ENCODE measurements at places on chromosomes 5 and 9.

DNA sequence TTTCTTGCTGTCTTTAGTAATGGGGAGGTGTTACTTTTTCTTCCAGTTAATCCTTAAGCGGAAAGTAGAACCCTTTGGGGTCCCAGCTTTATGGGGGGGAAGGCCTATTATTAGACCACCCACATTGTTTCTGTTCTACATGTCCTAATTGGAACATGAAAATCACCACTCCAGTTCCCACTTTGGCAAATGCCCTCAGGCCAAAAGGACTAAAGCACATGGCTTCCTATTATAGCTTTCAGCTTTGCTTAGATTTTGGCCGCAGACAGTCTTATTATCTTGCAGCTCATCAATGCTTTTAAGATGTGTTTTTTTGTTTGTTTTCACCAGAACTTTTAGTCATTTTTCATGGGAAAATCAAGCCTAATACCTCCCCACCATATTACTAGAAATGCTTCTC, 296.8 kb upstream of the ANKH start:
- no peak for DNase-seq

- DNase-seq, result no peak
Observed at GRCh38 chr5:174348311-174348981, 302.9 kb downstream of the NSG2 start.

- no peak for DNase-seq
Observed at GRCh38 chr5:141839015-141839513, 39.1 kb downstream of the PCDH1 start.

GRCh38 chr9:88056876-88057275, 81.4 kb downstream of the SPATA31C2 start:
- DNase-seq, result no peak

DNA sequence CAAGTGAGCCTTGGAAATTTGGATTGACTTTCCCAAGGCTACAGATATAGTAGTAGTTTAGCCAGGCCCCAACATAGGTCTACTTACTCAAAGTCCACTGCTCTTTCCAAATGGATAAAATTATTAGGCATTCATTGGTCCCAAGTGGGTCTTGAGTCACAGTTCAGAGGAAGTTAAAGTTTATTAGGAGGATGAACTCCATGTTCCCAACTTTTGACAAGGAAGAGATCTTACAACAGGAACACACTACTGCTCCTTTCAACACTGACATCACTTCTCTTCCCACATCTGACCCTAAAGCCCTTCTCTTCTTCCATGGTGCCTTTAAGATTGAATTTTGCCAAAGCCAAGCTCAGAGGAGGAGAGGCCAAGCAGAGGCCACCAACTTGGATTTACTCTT, 234.5 kb upstream of the TRIM32 start:
- no peak for DNase-seq
